Left ventricle myocardium inferior (tissue), 1 donor: ENCODE measurements at places on chromosomes 11 and 22. TPM values are rescaled to one million over a fixed set of nuclear protein-coding genes. Genes with fewer than 3 reads are reported as not detected.

- H3K27ac ChIP-seq, result no peak overlapping the region
- no peaks in the 10 kb centered on the region for H3K36me3 ChIP-seq
- peaks cover 11% of the 10 kb centered on the region for H3K27me3 ChIP-seq
- no peak overlapping the region for H3K4me3 ChIP-seq
- H3K4me1 ChIP-seq, result peaks cover 7% of the 10 kb centered on the region
- peak; percentile 59 for DNase-seq
Measured at GRCh38 chr22:42357634-42358296, 74.4 kb downstream of the NFAM1 start.

Gene ISX
- total RNA-seq, result not detected

DNA sequence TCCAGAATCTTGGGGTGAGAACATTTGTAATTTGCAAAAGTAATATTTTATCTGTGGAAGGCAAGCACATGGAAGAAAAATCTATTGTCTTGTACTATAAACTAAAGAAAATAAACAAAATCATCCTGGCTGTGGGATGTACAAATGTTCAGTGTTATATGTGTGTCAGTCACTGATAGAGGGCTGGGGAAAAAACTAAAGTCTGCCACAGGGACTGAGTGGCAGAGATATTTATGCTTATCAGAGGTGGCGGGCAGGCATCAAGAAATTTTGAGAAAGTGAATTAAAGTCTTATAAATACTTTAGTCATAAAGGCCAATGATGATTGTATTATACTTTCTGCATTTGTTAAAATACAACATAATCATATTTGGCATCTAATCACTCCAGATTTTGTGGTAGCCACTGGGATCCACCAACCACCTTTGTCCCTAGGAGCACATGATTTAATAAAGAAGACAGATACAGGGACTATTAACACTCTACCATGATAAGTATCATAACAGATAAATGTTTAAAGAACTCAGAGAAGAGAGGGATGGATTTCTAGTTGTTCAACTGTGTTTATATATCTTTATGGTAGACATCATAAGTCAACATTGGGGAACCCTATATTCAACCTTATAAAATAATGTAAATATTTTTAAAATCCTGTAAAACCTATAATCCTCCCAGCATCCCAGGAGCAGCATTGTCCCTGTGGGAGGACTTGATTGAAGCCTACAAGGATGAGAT, 2.6 kb upstream of the ENDOD1 start:
- no peaks in the 10 kb centered on the region for H3K36me3 ChIP-seq
- H3K27me3 ChIP-seq, result no peaks in the 10 kb centered on the region
- H3K4me3 ChIP-seq, result no peak overlapping the region
- no peak overlapping the region for H3K27ac ChIP-seq

Gene SELENOM
- 51.5 TPM for total RNA-seq

Gene SEPTIN5
- 141 TPM for total RNA-seq

DNA sequence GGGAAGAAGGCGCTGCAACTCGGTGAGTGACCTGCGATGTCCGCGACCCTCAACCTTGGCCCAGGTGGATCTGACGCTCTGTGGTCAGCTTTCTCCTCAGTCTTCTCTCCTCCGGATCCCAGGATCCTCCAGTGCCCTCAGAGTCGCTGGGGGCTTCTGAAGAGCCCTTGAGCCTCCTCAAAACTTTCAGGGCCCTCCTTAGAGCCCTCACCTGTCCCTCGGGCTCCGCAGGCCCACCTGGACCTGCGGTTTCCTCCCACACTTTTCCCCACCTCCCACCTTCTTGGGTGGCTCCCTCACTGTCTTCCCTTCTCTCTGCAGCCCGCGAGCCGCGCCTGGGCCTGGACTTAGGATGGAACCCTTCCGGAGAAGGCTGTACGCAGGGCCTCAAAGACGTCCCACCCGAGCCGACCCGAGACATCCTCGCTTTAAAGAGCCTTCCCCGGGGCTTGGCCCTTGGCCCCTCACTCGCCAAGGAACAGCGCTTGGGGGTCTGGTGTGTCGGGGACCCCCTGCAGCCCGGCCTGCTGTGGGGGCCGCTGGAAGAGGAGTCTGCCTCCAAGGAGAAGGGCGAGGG, 335 bp downstream of the ZNF408 start:
- peaks cover 68% of the 10 kb centered on the region for H3K4me1 ChIP-seq
- peak overlapping the region; percentile 96 for H3K27ac ChIP-seq
- peak overlapping the region; percentile 89 for H3K4me3 ChIP-seq
- DNase-seq, result no peak
- no peaks in the 10 kb centered on the region for H3K27me3 ChIP-seq
- H3K36me3 ChIP-seq, result peaks cover 46% of the 10 kb centered on the region

GRCh38 chr22:23285734-23286133, 105.4 kb downstream of the BCR start:
- peaks cover 28% of the 10 kb centered on the region for H3K4me1 ChIP-seq
- no peak for DNase-seq
- H3K27me3 ChIP-seq, result no peaks in the 10 kb centered on the region

Gene AMOTL1
- 61.1 TPM for total RNA-seq

Gene GLB1L3
- not detected for total RNA-seq

Gene HSPA8
- total RNA-seq, result 1,405 TPM

GRCh38 chr11:94526645-94527438, 14.6 kb downstream of the C11orf97 start:
- no peak overlapping the region for H3K27ac ChIP-seq
- DNase-seq, result no peak
- H3K4me3 ChIP-seq, result no peak overlapping the region
- peaks cover 33% of the 10 kb centered on the region for H3K27me3 ChIP-seq
- no peaks in the 10 kb centered on the region for H3K4me1 ChIP-seq
